Activated CD8-positive, alpha-beta memory T cell treated with anti-CD3 and anti-CD28 coated beads, Interleukin-2, amount 10 ng/mL, durations not matched to agents 7 days and 5 days (primary cell): ENCODE measurements at places on chromosomes 1 and 21.

GRCh38 chr1:15885701-15886610 lies 38.4 kb downstream of the SPEN start:
- peaks cover 30% of the 10 kb centered on the region for H3K36me3 ChIP-seq
- H3K4me1 ChIP-seq: peaks cover 43% of the 10 kb centered on the region
- no peak overlapping the region for H3K4me3 ChIP-seq
- DNase-seq: no peak
- H3K27me3 ChIP-seq: no peaks in the 10 kb centered on the region

DNA sequence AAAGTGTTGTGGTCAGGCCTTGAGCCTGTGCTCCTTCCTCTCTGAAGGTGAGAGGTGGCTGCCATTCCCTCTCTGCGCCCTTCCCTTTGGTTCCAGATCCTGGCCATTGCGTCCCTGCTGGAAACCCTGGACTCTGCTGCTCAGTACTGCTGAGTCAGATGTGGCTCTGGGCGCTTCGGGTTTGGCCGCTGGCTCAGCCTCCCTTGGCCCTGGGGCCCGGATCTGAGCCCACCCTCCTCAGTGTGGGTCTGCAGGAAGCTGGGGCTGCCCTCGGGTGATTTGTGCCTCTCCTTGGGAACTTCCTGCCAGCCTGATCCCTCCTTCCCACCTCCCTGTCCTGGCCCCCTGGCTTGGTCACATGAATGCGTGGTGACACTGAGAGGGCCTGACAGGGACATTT lies 32.2 kb downstream of the QSOX1 start:
- H3K4me1 ChIP-seq: peaks cover 9% of the 10 kb centered on the region
- no peaks in the 10 kb centered on the region for H3K36me3 ChIP-seq
- H3K27me3 ChIP-seq: no peaks in the 10 kb centered on the region
- no peak for DNase-seq
- no peak overlapping the region for H3K4me3 ChIP-seq

DNA sequence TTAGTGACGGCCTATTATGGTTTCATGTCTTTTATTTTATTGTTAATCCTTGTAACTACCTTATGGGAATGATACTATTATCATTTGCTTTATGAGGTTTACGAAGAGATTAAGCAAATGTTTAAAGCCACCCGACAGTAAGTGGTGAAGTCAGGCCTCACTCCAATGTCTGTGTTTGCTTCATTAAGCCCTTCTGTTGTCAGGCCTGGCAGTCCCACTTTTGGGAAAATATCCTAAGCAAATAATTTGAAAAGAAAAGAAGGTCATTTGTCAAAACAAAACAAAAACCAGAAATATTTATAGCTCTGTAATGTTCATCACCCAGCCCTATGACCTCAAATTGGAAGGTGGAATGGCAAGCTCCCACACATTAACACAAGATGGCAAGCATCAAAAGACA lies 40.7 kb upstream of the USP24 start:
- peaks cover 29% of the 10 kb centered on the region for H3K4me1 ChIP-seq
- no peaks in the 10 kb centered on the region for H3K36me3 ChIP-seq
- no peak overlapping the region for H3K4me3 ChIP-seq
- peaks cover 17% of the 10 kb centered on the region for H3K27me3 ChIP-seq
- H3K27ac ChIP-seq: no peak overlapping the region

DNA sequence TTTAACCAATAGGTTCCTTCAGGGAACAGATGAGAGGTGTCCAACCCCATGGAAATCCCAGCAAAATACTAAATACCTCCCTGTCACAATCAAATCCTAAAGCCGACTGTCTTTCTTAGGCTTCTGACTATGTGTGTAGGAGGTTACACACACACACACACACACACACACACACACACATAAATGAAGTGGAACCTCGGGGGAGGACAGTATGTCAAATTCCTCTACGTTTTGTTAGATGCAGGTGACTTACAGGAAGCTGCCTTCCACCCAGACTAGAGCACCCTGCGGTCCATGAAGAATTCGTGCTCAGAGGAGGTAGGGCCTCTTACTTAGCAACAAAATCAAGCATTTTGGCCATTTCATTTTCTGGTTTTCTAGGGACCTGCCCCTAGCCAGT lies 16.4 kb downstream of the RSPH1 start:
- DNase-seq: peak; percentile 36
- H3K36me3 ChIP-seq: no peaks in the 10 kb centered on the region
- no peak overlapping the region for H3K4me3 ChIP-seq
- H3K27me3 ChIP-seq: peaks cover 25% of the 10 kb centered on the region

DNA sequence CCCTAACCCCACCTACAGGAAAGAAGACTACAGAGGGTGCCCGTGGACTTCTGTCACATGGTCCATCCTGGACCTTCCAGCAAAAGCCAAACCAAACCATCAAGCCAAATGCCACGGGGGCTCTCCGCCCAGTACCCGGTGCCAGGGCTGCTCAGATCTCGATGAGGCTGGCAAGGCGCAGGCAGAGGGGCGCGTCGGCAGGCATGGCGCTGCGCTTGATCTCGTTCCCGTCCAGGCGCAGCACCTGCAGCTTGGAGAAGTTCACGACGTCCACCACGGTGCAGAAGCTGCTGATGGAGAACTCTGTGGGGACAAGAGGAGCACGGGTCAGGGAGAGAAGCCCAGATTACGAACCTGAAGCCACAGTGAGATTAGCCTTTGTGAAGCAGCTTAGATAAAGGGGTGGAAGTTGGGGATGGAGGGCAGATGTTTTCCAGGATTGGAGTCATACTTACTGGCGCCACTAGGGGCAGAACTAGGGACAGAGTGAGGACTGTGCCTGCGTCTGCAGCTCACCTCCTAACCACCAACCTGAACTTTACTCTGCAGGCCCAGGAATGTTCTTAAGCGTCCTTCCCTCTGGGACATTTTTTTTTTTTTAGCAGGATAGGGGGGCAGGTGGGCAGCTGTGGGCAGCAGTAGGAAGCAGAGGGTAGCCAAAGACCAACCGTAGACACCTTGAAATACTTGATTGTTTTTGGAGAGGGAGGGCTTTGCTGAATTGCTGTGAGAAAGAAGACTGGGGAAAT lies 8.6 kb downstream of the FMOD start:
- peaks cover 8% of the 10 kb centered on the region for H3K4me1 ChIP-seq
- no peak overlapping the region for H3K4me3 ChIP-seq
- DNase-seq: no peak
- H3K27me3 ChIP-seq: peaks cover 50% of the 10 kb centered on the region

GRCh38 chr1:118983558-118984041 lies 4.5 kb downstream of the TBX15 start:
- H3K27me3 ChIP-seq: peaks cover 90% of the 10 kb centered on the region
- no peak overlapping the region for H3K27ac ChIP-seq
- no peak for DNase-seq
- H3K4me3 ChIP-seq: no peak overlapping the region

DNA sequence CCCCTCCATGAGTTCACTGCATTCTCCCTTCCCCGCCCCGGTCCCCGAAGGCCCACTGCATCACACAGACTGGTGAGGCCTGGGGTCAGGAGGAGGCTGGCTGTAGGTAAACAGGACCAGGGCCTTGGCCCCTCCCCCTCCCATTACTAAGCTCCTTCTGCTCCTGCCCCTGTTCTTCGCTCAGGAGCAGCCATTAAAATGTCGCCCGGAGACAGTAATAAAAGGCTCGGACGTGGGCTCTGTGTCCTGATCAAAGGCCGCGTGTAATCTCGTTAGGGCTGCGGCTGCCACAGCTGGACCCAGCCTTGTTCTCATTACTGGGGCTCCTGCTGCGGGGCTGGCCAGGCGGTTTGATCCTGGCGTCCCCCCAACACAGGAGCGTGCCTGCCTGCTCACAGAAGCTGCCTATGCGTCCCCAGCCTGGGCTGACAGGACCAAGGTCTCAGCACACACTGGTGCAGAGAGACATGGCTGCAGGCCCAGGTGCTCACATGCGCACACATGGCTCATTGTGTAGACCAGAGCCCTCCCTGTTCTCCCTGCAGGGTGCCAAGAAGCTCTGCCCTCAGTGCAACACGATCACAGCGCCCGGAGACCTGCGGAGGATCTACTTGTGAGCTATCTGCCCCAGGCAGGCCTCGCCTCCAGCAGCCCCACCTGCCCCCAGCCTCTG lies 24.0 kb downstream of the TMEM53 start:
- H3K27ac ChIP-seq: no peak overlapping the region
- H3K36me3 ChIP-seq: peaks cover 5% of the 10 kb centered on the region
- no peak overlapping the region for H3K4me3 ChIP-seq
- no peaks in the 10 kb centered on the region for H3K4me1 ChIP-seq
- no peak for DNase-seq
- no peaks in the 10 kb centered on the region for H3K27me3 ChIP-seq

DNA sequence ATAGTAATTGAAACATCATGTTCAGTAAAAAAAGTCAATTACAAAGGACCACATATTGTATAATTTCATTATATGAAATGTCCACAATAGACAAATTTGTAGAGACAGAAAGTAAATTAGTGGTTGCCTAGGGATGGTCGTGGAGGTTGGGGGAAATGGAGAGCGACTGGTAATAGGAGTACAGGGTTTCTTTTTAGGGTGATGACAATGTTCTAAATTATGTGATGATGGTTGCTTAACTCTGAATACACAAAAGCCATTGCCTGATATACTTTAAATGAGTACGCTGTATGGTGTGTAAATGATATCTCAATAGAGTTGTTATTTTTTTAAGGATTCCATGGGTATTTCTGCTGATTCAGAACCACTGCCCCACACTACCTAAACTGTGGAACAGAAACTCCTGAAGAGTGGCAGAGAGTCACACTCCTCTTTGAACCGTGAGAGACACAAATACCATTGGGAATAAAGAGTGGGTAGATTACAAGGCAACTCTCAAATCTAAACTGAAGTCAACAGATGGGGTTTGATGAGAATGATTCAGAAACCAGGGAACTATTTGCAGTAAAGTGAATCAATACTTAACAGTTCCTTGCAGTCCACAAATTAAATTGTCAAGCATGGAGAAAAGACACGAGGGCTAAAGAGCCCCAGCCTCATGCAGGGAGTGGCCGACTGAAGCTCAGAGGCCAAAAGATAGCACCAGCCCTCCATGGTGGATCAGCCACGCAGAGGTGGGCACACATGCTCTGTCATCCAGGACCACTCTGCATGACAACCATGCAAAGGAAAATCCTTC lies 118.0 kb downstream of the CAPN8 start:
- no peak overlapping the region for H3K27ac ChIP-seq
- H3K4me1 ChIP-seq: no peaks in the 10 kb centered on the region
- DNase-seq: no peak
- H3K4me3 ChIP-seq: no peak overlapping the region
- peaks cover 37% of the 10 kb centered on the region for H3K27me3 ChIP-seq

DNA sequence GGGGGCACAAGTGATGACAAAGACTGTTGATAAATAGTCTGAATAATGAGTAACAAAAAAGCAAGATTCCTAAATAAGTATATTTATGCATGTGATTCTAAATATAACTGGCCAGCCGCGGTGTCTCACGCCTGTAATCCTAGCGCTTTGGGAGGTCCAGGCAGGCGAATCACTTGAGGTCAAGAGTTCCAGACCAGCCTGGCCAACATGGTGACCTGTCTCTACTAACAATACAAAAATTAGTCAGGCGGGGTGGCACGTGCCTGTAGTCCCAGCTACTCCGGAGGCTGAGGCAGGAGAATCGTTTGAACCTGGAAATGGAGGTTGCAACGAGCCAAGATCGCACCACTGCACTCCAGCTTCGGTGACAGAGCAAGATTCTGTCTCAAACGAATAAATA lies 161.5 kb downstream of the TOMM20 start:
- DNase-seq: no peak
- peaks cover 64% of the 10 kb centered on the region for H3K4me1 ChIP-seq
- H3K27ac ChIP-seq: no peak overlapping the region
- no peaks in the 10 kb centered on the region for H3K27me3 ChIP-seq
- H3K36me3 ChIP-seq: peaks cover 1% of the 10 kb centered on the region
- H3K4me3 ChIP-seq: no peak overlapping the region

GRCh38 chr1:55789466-55789865 lies 574.3 kb upstream of the USP24 start:
- no peaks in the 10 kb centered on the region for H3K4me1 ChIP-seq
- DNase-seq: no peak
- no peak overlapping the region for H3K4me3 ChIP-seq

- DNase-seq: no peak
- peak overlapping the region; percentile 94 for H3K27ac ChIP-seq
- peaks cover 35% of the 10 kb centered on the region for H3K36me3 ChIP-seq
Measured at GRCh38 chr1:153539395-153540093, 1.2 kb downstream of the S100A5 start.

- H3K4me3 ChIP-seq: no peak overlapping the region
- H3K27ac ChIP-seq: no peak overlapping the region
- peaks cover 5% of the 10 kb centered on the region for H3K36me3 ChIP-seq
- DNase-seq: no peak
Measured at GRCh38 chr1:153880962-153881361, 41.8 kb downstream of the GATAD2B start.

DNA sequence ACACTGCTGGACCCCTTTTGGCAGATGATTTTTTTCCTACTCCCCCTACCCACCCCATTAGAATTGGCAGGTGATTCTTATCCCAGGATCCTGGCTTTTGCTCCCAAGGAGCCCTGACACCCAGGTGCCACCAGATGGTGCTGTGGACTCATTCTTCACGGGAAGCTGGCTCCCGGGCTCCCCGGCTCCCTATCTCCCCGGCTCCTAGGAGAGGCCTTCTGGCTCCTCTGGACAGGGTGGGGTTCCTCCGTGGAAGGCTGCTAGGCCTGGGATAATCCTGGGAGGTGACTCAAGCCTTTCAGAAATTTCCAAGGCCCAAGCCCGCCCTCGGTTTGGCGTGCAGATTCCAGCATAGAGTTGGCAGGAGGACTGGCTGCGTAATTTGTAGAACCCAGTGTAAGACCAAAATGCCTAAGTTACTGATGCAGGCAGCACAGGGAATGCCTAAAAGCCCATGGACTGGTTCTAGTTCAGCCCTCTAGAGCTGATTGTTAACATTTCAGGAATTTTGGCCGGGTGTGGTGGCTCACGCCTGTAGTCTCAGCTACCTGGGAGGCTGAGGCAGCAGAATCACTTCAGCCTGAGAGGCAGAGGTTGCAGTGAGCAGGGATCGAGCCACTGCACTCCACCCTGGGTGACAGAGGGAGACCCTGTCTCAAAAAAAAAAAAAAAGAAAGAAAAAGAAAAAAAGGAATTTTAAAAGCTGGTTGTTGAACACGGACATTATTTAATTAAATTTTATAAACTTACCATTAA lies 6.8 kb upstream of the BSDC1 start:
- H3K4me1 ChIP-seq: no peaks in the 10 kb centered on the region
- no peaks in the 10 kb centered on the region for H3K36me3 ChIP-seq
- no peak overlapping the region for H3K4me3 ChIP-seq
- no peak overlapping the region for H3K27ac ChIP-seq
- DNase-seq: peak; percentile 63
- H3K27me3 ChIP-seq: no peaks in the 10 kb centered on the region
